A172 (cell line): ENCODE measurements at places on chromosomes 7 and 10. TPM values are rescaled to one million over a fixed set of nuclear protein-coding genes. Genes with fewer than 3 reads are reported as not detected.

Gene GIMAP5
- total RNA-seq = not detected in 2 replicates

Gene ATOH7
- total RNA-seq = not detected in 2 replicates

Gene SPDYE9
- not detected in 2 replicates for total RNA-seq

Gene SPDYE11
- total RNA-seq = not detected in 2 replicates

Gene CARD11
- total RNA-seq = 16.9 and 23.0 TPM in 2 replicates

Gene CDC14C
- 0.09 TPM in 1 of 2 replicates, not detected in the other for total RNA-seq

Gene IGF2BP3
- 64.3 and 74.1 TPM in 2 replicates for total RNA-seq

Gene MAP3K8
- total RNA-seq = 12.4 and 14.9 TPM in 2 replicates

Gene FAM25G
- not detected in 2 replicates for total RNA-seq

Gene VAX1
- total RNA-seq = not detected in 2 replicates
